ENCODE measurements at places on chromosomes 7 and 10. TPM values are rescaled to one million over a fixed set of nuclear protein-coding genes. Genes with fewer than 3 reads are reported as not detected.
A peak's percentile ranks its signal among the peaks of the same experiment; 100 is the strongest.

The ATOH7 gene
- 0.60 TPM for total RNA-seq

The STAM gene
- 19.6 TPM for total RNA-seq

The IL6 gene
- total RNA-seq = 8.2 TPM

The PRPS1L1 gene
- total RNA-seq = not detected

The MSMB gene
- total RNA-seq = not detected

The OPN1SW gene
- not detected for total RNA-seq

DNA sequence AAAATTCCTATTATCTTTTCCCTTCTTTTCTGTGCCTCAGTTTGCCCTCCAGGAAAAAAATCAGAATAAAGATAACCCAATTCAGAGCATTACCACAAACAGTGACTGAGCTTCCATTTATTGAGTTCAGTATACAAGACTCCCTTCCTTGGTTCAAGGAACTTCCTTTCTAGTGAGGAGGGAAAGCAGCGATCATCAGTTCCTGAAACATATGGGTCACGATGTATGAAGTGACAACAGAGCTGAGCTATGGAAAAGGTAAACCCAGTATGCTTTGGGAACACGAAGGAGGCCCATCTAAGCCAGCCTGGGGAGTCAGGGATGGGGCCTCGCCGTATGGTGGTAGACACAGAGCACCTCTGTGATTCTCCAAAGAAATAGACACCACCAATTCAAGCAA is 15.8 kb downstream of the C10orf71 start:
- no peaks in the 10 kb centered on the region for H3K36me3 ChIP-seq
- H3K4me1 ChIP-seq = no peaks in the 10 kb centered on the region
- no peak for DNase-seq
- H3K4me3 ChIP-seq = no peak overlapping the region

DNA sequence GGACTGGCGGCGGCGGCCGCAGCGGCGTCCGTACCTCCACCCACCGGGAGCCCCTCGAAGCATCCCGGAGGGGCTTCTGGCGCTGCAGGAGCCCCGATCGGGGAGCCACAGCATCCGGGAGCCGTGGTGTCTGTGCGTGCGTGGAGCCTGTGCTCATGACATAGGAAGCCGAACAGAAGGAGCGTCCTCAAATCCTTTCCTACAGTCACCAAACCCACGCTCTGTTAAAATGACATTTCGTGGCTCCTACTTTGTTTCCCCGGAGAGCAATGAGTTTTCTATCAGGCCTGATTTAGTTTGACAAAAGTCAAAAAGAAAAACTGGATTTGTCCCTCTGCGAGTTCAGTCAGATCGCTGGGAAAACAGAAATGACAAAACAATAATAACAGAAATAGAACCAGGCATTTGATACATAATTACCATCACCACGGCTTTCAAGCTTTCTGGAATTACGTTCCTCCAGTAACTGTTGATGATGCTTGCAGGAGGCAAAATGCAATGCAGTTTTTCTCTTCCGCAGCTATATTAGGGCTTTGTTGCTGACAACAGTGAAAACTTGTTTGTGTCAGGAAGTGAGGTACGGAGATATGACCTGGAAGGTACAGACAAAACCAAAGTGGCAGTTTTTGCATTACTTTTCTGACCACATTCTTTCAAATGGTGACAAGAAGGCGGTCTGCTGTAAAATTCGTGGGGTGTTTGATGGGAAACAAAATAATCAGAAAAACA is 219.3 kb upstream of the MKLN1 start:
- DNase-seq = no peak
- H3K4me1 ChIP-seq = peaks cover 13% of the 10 kb centered on the region
- H3K27ac ChIP-seq = peak overlapping the region; percentile 98
- no peaks in the 10 kb centered on the region for H3K36me3 ChIP-seq
- peak overlapping the region; percentile 88 for H3K4me3 ChIP-seq

DNA sequence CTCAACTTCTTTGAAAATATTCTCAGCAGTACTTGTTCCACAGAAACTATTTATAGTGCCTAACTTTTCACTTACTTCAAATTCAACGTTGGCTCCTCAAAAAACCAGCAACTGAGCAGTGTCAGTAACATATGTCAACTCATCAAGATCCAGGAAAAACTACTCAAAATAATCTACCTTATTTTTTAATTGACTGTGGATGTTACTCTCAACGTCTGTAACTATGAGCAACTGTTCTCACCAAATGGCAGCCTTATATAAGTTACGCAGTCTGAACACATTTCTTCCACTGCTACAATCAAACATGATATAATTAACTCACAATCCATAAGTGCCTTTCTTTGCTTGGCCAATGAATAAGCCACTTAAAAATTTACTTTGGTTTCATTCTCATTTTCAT is 77.8 kb downstream of the SP8 start:
- DNase-seq = no peak
- H3K27ac ChIP-seq = no peak overlapping the region
- H3K4me1 ChIP-seq = no peaks in the 10 kb centered on the region
- H3K36me3 ChIP-seq = no peaks in the 10 kb centered on the region
- H3K27me3 ChIP-seq = no peaks in the 10 kb centered on the region

DNA sequence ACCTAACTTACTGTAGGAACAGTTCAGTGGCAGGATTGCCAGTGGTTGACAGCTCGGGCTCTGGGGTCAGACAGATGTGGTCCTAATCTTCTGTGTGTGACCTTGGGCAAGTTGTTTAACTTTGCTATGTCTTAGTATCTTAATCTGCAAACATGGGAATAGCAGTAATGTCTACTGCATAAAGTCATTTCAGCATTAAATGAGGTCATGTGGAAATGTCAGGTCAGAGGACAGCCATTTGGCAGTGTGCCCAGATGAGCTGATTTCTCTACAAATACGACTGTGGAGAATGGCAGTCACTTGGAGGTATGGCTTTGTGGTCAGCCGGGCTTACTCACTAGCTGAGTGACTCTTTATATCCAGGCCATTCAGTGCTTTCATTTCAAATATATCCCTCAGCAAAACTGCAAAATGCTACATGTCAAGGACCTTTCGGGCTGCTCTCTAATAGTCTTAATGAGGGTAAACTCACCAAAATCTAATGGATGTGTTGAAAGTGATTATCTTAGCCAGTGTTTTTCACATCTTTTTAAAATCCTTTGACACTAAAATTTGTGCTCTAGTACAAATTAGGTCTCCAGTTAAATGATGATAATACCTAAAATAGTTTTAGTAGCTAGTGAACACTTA is 171.4 kb downstream of the ST7 start:
- no peaks in the 10 kb centered on the region for H3K27me3 ChIP-seq
- no peak overlapping the region for H3K27ac ChIP-seq
- no peaks in the 10 kb centered on the region for H3K36me3 ChIP-seq
- no peaks in the 10 kb centered on the region for H3K4me1 ChIP-seq

- no peak overlapping the region for H3K27ac ChIP-seq
- H3K4me3 ChIP-seq = peak overlapping the region; percentile 2
- H3K4me1 ChIP-seq = no peaks in the 10 kb centered on the region
- H3K27me3 ChIP-seq = no peaks in the 10 kb centered on the region
- no peaks in the 10 kb centered on the region for H3K36me3 ChIP-seq
These were observed 22.6 kb upstream of the CREB5 start for GRCh38 chr7:28389504-28390395.

GRCh38 chr7:22202141-22202540 is 154.8 kb downstream of the RAPGEF5 start:
- H3K4me1 ChIP-seq = peaks cover 4% of the 10 kb centered on the region
- H3K27ac ChIP-seq = no peak overlapping the region
- no peak overlapping the region for H3K4me3 ChIP-seq
- no peaks in the 10 kb centered on the region for H3K36me3 ChIP-seq
- DNase-seq = no peak

GRCh38 chr7:2104716-2105115 is 128.0 kb downstream of the MAD1L1 start:
- H3K36me3 ChIP-seq = no peaks in the 10 kb centered on the region
- H3K4me3 ChIP-seq = no peak overlapping the region
- peak overlapping the region; percentile 69 for H3K27ac ChIP-seq
- no peaks in the 10 kb centered on the region for H3K27me3 ChIP-seq

DNA sequence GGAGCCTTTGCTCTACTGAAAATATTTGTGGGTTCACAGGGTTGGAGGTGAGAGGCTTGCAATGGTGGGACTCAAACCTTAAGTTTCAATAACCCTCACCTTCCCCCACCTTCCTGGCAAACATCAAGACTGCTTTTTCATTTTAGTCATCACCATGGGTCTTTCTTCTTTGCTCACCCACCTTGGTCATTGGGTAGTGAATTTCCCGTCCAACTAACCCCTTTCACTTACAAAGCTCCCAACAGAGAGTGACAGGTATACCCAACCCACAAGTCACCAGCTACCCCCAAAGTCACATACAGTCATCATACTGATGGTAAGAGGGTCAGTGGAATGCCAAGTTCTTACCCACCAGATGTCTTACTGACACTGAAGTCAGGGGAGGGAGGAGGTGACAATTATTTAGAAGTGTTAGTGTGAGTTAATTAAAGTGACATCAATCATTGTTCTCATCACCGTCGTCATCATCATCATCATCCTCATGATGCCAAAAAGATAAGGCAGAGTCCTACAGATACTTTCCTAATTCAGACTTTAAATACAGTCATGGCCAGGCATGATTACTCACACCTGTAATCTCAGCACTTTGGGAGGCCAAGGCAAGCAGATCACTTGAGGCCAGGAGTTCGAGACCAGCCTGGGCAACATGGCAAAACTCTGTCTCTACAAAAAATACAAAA is 49.0 kb downstream of the PIK3AP1 start:
- DNase-seq = no peak
- H3K36me3 ChIP-seq = no peaks in the 10 kb centered on the region
- H3K27me3 ChIP-seq = no peaks in the 10 kb centered on the region
- no peak overlapping the region for H3K4me3 ChIP-seq
- peak overlapping the region; percentile 39 for H3K27ac ChIP-seq

GRCh38 chr10:118682533-118682932 is 72.2 kb downstream of the CACUL1 start:
- DNase-seq = no peak
- H3K27ac ChIP-seq = no peak overlapping the region
- H3K36me3 ChIP-seq = no peaks in the 10 kb centered on the region
- H3K27me3 ChIP-seq = no peaks in the 10 kb centered on the region

DNA sequence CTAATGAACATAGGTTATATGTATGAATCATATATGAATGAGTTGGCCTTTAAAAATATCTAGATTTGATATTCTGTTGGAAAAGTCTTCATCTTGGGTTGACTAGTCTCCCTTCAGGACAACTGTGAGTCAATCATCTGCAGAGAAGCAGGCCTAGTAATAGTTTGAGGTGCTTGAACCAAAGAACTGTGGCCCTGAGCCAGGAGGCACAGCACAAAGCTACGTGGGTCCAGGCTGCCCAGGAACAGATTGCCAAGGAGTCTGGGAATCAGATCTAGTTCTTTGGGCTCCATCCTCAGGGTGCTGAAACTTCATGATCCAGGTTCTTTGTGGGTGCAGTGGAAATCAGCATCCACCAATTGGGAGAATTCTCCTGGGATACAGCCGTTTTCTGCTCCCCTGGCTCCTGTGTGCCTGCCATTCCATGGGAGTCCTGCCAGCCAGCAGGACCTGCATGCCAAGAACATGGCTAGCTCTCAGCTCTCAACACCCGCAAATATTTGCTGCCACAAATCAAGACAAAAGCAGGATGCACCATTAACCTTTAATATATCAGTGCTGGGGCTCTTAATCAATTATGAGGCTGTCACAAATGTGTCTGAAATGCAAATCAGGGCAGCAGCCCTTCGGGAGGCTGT is 709.0 kb downstream of the GRID1 start:
- no peak for DNase-seq
- no peak overlapping the region for H3K27ac ChIP-seq
- no peaks in the 10 kb centered on the region for H3K36me3 ChIP-seq
- H3K27me3 ChIP-seq = no peaks in the 10 kb centered on the region
- no peak overlapping the region for H3K4me3 ChIP-seq
